Keratinocyte (primary cell): ENCODE measurements at places on chromosomes 4 and X. TPM values are rescaled to one million over a fixed set of nuclear protein-coding genes. Genes with fewer than 3 reads are reported as not detected.

The DCAF4L1 gene
- polyA plus RNA-seq = 0.16 to 0.75 TPM (median 0.46 TPM) in 3 replicates

The MANBA gene
- polyA plus RNA-seq = 9.3 to 10.7 TPM (median 10.2 TPM) in 3 replicates

The LDOC1 gene
- polyA plus RNA-seq = 6.4 to 18.2 TPM (median 8.5 TPM) in 3 replicates

The MTNR1A gene
- polyA plus RNA-seq = 0.06 to 0.12 TPM in 2 of 3 replicates, not detected in the other

The TRIM60 gene
- not detected in 3 replicates for polyA plus RNA-seq
